NB4 (cell line): ENCODE measurements at places on chromosomes 7 and 10.

GRCh38 chr7:3259711-3260400 lies 41.2 kb upstream of the SDK1 start:
- no peak for DNase-seq

DNA sequence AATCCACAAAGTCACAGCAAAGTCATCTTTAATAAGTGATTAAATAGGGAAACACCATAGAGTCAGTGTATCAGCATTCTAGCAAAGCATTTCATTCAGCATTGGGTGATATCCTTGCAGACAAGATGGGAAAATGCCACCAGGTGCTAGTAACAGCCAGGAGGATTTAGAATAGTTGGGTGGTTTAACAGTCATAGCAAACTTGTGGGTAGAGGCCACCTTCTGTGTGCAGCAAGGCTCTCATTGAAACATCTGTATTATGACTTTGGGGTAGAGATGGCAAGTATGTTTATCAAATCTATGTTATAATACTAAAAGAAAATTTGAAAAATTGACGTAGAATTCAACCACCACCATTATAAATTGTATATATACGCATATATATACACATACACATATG lies 26.4 kb upstream of the ADO start:
- DNase-seq: no peak

DNA sequence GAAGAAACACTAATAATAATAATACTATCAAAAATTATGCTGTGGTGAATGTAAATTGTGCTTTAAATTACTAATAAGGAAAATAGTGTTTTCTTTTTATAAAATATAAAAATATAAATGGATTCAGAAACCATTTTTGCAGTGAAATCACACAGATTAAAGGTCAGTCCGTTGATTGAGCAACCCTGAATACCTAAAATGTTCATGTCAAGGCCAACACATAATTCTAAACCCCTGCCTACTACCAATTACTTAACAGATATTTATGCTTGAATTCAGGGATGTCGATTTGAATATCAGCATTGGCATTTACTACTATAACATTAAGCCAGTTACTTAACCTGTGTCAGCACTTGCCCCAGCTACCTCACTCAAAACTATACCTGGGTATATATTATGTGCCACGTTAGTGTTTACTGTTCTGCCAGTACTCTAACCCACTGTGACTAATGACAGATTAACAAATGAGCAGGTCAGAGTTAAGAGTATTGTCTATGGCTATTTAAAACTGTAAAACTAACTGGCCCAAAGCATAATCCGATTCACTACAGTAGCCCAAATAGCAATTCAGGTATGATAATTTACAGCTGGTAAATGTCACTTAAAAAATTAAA lies 165.0 kb downstream of the KMT2E start:
- no peak for DNase-seq

GRCh38 chr7:14288701-14289100 lies 299.2 kb upstream of the ETV1 start:
- no peak for DNase-seq

DNA sequence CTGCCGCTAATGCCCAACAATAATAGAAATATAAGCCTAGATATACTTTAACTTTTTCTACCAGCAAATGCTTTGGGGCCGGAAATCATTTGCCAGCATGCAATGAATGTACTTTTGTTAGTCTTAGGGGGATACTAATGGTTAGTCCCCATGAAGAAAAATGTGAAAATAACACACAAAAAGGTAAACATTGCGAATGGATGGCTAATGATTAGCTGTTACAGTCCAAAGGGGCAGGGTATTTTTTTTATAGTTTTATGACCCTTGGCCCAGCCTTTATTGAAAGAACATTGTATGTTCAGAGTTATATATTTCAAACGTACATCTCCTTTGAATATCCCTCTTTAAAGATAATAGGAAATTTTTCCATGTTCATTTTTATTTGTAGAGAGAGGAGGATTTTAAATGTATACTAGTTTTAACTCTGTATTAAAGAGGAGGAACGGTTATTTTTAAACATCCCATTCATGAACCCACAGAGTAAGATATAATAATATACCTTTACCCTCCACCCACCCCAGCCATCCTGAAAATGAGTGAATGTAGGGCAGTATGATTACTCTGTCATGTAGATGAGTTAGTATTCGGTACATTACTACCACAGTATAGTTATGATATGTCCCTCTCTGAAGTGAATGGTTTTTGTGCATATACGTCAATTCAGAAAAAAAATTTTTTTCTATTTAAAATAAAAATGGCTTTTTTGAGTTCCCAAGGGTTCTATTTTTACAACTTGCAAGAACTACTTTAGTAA lies 63.6 kb downstream of the ARID5B start:
- no peak for DNase-seq

GRCh38 chr7:117148971-117149370 lies 173.9 kb downstream of the WNT2 start:
- DNase-seq: no peak

GRCh38 chr7:115631782-115632181 lies 398.8 kb downstream of the TFEC start:
- no peak for DNase-seq

- DNase-seq: no peak
Measured at GRCh38 chr7:155058896-155059295, 11.2 kb upstream of the HTR5A start.

DNA sequence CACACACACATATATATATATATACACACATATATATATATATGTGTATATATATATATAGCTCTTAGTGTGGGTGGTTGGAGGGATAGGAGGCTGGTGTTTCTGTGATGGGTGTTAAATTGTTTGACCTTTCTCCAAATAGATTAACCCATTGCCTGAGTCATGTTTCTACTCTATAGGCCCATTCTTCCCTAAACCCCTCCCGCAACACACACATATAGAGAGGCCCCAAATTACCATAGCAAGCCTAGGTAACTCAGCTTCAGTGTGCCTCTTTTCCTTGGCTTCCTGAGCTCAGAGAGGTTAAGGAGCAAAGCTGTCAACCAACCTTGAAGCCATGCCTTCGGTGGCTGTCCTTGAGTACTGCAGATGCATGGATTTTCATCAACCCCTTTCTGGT lies 98.7 kb upstream of the ADO start:
- DNase-seq: no peak

GRCh38 chr10:77151408-77151807 lies 486.2 kb downstream of the KCNMA1 start:
- DNase-seq: no peak

DNA sequence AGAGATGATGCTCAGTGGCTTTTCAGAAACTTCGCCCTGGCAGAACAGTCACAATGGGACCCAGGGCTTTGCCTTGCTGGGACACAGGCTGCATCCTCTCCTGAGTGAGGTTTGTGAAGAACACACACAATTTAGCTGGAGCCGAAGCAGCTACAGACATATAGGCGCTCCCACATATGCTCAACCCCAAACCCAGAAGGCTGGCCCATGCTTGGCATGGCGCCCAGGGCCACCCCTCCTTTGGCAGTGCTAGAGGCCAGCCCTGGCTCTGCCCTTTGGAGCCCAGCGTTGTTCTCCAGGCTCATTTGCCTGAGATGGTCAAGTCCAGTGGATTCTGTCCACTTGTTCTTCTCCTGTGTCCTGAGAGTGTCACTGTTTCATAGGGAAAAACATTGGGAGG lies 94.4 kb downstream of the WDFY4 start:
- DNase-seq: no peak

DNA sequence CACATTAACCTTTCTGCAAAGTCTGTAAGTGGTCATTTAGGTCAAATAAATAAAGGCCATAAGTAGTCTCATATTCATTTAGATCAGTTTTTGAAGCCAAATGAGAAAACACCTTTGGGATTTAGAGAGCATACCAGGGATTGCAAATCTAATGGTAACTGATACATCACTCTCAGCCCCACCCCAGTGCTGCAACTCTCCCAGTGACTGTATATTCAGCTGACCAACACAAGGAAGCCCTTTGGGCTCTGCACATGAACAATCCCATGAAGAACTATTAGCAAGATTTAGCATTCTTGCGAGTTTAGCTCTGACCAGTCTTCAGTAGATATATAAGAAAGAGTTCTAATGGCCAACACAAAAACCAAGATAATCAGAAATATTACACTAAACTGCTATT lies 252.3 kb downstream of the CSTF2T start:
- DNase-seq: no peak

- DNase-seq: no peak
Measured at GRCh38 chr7:70318511-70318910, 720.2 kb downstream of the AUTS2 start.

- no peak for DNase-seq
Measured at GRCh38 chr7:11297764-11298163, 324.1 kb downstream of the PHF14 start.

DNA sequence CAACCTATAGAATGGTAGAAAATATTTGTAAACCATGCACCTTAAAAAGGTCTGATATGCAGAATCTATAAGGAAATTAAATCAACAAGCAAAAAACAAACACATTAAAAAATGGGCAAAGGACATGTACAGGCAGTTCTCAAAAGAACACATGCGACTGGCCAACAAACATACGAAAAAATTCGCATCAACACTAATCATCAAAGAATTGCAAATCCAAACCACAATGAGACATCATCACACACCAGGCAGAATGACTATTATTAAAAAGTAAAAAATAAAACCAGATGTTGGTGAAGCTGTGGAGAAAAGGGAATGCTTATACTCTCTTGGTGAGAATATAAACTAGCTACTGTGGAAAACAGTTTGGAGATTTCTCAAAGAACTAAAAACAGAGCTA lies 33.2 kb downstream of the TMEM229A start:
- no peak for DNase-seq

GRCh38 chr7:29918850-29919249 lies 70.8 kb downstream of the SCRN1 start:
- DNase-seq: no peak

DNA sequence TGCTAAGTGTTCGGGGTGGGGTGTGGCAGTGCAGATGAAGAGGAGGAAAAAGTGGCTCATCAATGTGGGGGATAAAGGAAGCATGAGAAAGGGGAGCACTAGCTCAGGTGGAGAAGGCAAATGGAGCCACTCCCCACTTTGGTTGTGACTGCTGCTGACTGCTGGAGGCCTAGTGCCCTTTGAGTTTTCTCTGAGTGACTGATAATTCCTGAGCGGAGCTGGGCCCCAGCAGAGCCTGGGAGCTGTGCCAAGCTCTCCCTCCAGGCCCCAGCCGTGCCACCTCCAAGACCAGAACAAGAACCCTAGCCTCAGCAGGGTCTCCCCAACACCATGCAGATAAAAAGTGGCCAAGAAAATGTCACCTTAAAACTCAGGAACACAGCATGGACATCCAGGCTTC lies 9.7 kb upstream of the RASSF4 start:
- no peak for DNase-seq

GRCh38 chr7:106206826-106207541 lies 77.8 kb downstream of the NAMPT start:
- DNase-seq: no peak

DNA sequence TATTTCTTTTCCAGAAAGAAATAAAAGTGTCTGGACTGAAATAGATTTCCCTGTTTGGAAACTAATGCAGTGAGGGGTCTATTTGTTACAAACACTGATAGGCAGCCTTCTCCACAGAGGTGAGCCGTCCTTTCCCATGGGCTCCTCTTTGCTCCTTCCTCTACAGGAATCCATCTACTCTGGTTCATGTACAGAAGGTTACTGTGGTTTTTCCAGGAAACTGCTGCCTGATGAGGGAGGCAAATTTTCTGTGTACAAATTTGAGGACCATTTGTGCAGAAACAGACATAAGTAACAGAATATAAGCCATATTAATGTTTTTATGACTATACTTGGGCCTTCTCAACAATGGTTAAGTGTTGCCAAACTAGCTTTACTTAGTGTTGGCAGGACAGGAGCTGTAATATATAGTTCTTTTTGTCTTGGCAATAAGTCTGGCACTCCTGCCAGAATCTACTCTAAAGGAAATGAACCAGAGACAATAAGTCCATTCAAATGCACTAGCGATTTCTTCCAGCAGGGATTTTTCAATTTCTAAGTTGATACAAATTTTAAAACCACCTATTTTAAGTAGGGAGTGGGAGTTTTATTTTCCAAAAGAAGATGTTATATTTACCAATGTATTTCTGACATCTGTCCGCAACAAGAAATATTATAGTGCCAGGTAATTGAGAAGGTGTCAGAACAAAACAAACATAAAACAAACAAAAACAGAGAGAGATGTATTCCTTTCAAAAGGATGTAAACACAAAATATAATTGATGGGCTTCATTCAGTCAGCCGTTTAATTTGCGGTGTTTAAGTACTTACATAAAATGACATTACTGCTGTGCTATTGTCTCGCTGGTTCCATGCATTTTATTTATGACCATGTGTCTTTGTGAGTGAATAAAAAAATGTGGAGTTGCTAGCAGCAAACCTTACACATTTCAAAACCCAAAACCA lies 91.0 kb upstream of the NFE2L3 start:
- no peak for DNase-seq

- peak; percentile 29 for DNase-seq
Measured at GRCh38 chr7:77903597-77903996, 105.0 kb downstream of the PHTF2 start.

- DNase-seq: no peak
Measured at GRCh38 chr10:101580486-101581399, 7.3 kb downstream of the POLL start.

GRCh38 chr10:86306628-86307278 lies 59.8 kb downstream of the GRID1 start:
- peak; percentile 43 for DNase-seq

DNA sequence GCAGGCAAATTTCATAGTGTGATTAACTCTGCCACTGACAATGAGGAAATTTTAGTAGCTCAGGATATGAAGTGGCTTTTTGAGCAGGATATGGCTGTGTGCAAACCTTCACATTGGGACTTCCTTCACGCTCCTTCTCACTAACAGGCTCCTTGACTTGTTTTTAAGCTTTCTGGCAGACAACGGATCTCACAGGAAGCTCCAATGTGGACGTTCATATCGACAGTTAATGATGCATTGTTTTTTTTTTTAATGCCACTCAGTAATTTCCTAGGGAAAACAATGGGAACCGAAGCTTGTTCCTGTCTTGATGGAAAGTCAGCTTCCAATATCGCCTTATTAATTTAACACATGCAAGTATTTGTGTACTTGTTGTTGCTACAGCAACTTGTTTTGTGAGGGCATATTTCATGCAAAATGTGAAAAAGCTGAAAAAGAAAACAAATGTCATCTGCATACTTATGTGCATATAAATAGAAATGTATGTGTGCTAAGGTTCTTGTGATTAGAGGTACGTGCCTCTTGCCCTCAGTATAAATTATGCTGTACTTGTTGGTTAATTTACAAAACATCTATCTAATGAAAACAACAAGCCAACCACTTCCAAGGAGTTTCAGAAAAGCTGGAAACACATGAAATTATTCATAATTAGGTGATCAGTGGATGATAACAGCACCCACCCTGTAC lies 84.7 kb downstream of the NRP1 start:
- no peak for DNase-seq

GRCh38 chr10:119413471-119414080 lies 128.9 kb downstream of the RGS10 start:
- DNase-seq: no peak
